ENCODE measurements at places on chromosomes 3 and 15.

GRCh38 chr3:87435926-87436620 lies 159.7 kb upstream of the POU1F1 start:
- no peak for DNase-seq

DNA sequence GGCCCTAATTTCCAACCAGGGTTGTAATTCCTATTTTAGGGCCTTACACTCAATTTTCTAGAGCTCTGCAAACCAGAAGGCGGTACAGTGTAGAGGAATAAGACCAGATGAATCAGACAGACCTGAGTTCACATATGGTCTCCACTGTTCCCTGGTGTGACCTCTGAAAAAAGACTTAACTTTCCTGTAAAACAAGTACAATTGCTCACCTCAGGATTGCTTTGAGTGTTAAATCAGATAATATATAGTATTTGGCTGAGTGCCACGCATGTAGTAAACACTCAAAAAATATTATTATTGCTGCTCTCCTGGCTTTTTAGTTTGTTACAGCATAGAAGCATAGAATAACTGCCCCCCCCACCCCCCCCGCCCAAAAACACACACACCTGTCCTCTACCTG lies 51.0 kb upstream of the STT3B start:
- no peak for DNase-seq

DNA sequence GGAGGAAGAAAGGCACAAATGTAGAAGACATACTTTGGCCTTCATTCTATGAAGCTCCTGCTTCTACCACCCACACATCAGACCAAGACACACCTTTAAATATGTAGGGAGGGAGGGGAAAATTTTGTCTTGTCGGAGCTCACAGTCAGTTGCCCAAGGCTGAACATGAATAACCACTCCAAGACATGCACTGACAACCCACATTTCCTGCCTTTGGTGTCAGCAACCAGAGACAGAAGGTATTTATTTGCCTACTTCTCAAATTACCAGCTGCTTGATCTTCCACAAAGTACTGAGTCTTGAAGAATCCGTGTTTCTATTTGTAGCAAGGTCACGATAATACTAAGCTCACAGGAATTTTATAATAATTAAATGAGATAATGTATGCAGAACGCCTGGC lies 169.7 kb downstream of the KCNMB2 start:
- no peak for DNase-seq

DNA sequence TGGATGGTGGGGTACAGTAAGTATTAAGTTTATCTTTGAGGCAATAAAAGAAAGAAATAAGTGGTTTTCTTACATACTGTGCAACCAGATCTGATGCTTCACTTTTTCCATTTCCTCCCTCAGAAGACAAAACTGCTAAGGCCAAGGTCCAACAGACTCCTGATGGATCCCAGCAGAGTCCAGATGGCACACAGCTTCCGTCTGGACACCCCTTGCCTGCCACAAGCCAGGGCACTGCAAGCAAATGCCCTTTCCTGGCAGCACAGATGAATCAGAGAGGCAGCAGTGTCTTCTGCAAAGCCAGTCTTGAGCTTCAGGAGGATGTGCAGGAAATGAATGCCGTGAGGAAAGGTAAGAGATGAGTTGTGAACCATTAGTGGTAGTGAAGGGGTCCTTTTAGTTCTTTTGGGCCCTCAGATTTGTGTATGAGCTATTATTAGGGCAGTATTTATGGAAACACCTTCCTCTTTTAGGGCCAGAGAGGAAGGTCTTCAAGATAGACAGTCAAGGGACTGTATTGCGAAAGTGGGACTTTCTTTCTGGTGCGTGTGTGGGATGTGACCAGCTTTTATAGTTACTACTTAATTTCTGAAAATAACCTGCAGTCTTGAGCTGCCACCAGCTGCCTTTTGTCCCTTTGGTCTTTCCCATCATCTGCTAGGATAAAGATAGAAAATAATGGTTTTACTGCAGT lies 4.6 kb downstream of the ALAS1 start:
- no peak for DNase-seq

DNA sequence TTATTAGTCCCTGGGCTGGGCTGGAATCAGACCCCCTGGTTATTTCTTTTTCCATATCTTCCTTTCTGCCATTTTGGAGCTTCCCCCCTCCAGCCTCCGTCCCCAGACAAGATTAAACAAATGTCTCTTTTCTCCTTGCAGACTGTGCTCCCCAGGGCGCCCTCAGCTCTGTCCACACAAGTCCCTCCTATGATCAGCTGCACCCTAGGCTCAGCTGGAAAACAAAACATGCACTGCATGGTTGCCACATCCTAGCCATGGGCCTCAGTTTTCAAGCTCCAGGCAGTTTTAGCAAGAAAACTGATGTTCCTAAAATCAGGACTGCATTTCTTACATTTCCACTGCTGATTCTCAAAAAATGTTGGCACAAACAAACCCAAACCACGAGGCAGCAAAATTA lies 23.5 kb upstream of the RFTN1 start:
- no peak for DNase-seq

- no peak for DNase-seq
These were observed 171.8 kb downstream of the TMEM108 start for GRCh38 chr3:133209871-133210550.

DNA sequence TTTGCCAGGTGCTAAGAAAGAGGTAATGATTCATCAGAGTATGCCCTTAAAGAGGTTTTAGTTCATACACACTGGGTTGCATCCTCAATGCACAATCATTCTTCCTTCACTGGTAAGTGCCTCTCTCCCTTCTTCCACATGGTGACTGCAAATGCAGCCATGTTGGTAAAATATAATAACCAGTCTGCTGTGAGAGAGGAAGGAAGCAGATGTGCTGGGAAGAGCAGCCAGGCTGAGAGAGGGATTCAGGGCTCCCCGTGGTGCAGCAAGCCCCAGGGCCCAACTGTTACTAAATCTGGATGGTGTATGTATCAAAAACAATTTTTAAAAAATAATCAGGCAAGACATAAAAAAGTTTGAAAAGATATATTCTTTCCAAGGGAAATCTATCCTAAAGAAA lies 498.1 kb downstream of the MAGI1 start:
- no peak for DNase-seq

GRCh38 chr3:4719046-4719501 lies 225.9 kb downstream of the ITPR1 start:
- DNase-seq = no peak
